Glutamatergic neuron (in vitro differentiated cells): ENCODE measurements at places on chromosomes 4 and X.

DNA sequence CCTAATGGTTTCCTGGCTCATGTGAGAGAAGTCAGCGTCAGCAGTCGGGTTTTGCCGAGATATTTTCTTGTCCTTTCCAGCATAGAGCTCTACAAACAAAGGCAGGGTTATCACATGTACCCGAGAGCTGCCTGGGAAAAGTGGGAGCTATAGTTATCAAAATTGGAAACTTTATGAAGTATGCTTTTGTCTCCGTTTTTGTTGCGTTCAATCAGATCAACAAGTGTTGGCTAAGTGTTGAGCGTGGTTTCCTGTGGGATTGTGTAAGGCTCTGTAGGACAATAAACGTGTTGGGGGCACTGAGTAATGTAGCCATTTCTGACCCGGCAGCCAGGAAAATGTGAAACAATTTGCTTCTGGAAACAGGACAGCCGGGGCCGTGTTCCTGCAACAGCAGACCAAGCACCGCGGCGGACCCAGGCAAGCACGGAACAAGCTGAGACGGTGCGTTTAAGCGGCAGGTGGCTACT lies at the start of gene BMX:
Gene BMX, plus strand, starts transcription at position 311 of the 470 bp plus-strand sequence. CDS start 7,547 bp downstream, outside the sequence.
- no peaks in the 10 kb centered on the region for H3K36me3 ChIP-seq
- no peaks in the 10 kb centered on the region for H3K4me1 ChIP-seq
- no peak within 1 kb of the TSS for H3K27ac ChIP-seq
- H3K27me3 ChIP-seq: peaks cover 3% of the 10 kb centered on the region
- DNase-seq: no peak
- H3K4me3 ChIP-seq: no peak within 1 kb of the TSS

GRCh38 chrX:49162620-49163019 lies at the start of gene MAGIX:
Gene MAGIX, plus strand, starts transcription at chrX:49162758. Its CDS starts 132 bp downstream, at chrX:49162890.
- DNase-seq: no peak
- H3K36me3 ChIP-seq: no peaks in the 10 kb centered on the region
- H3K4me1 ChIP-seq: peaks cover 5% of the 10 kb centered on the region

- H3K4me3 ChIP-seq: no peak overlapping the region
- no peaks in the 10 kb centered on the region for H3K36me3 ChIP-seq
- peaks cover 3% of the 10 kb centered on the region for H3K27me3 ChIP-seq
- DNase-seq: no peak
- peaks cover 2% of the 10 kb centered on the region for H3K4me1 ChIP-seq
Observed at GRCh38 chrX:55450259-55450658, 1.7 kb upstream of the MAGEH1 start.

DNA sequence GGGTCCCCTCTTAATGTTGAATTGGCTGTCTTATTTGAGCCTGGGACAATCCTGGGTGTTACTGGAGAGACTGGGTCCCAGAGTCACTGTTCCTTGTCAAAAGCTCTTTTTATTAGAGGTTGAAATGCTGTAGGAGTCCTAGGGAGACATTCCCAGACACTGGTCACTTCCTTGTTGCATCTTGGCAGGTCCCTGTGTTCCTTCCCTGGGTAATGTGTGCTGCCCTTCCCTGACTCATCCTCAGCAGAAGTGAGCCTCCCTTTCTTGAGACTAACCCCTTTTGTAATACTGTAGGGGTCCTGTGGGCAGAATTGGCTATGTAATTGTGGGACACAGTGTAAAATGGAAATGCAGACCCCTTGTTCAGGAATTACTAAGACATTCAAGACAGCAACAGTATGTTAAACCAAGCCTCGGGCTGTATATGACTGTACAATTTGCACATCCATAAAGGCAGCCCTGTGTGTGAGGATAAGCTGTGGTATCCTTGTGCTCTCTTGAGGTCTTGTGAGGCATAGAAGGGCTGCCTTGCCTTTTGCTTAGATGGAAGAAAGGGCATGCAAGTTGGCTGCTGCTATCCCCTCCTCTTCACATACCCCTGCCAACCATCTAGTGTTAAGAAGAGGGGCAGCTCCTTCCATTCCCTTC lies 53.5 kb downstream of the DCLK2 start:
- no peaks in the 10 kb centered on the region for H3K4me1 ChIP-seq
- H3K27me3 ChIP-seq: no peaks in the 10 kb centered on the region
- H3K4me3 ChIP-seq: no peak overlapping the region
- H3K27ac ChIP-seq: no peak overlapping the region
- no peaks in the 10 kb centered on the region for H3K36me3 ChIP-seq
- no peak for DNase-seq

DNA sequence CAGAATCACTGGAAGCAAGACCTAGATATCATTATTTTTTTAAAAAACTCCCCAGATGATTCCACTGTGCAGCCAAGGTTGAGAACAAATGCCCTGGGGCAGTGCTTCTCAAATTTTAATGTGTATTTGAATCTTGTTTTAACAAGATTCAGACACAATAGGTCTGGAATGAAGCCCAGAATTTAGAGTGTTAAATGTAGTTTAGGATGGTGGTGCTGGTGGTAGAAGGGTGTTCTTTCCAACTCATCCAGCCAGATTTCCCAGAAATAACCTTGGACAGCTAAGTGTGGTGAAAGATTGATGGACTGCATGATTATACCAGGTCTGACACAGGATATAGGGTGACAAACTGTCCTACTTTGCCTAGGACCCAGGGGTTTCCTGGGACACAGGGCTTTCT lies 120.1 kb upstream of the MED14 start:
- no peak overlapping the region for H3K4me3 ChIP-seq
- H3K27ac ChIP-seq: no peak overlapping the region
- H3K4me1 ChIP-seq: no peaks in the 10 kb centered on the region
- no peak for DNase-seq

DNA sequence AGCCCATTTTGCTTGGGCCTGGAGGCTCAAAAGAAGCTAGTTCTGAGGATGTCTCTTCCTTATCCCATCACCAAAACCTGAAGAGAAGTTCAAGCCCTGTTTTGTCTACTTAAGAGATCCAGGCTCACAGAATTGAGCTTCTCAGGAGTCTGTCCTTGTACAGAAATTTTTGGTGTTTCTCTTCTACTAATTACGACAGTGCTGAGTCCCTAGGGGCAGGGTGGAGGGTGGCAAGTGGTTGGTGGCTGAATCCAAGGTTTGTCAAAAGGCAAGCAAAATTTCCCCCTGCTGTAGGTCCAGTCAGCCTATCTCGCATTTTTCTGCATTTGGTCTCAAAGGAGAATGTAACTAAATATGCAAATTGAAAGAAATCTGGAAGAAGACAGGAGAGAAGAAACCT lies 377.9 kb downstream of the SMARCA1 start:
- peak overlapping the region; percentile 46 for H3K4me3 ChIP-seq
- H3K27me3 ChIP-seq: no peaks in the 10 kb centered on the region
- peaks cover 17% of the 10 kb centered on the region for H3K4me1 ChIP-seq
- no peaks in the 10 kb centered on the region for H3K36me3 ChIP-seq

DNA sequence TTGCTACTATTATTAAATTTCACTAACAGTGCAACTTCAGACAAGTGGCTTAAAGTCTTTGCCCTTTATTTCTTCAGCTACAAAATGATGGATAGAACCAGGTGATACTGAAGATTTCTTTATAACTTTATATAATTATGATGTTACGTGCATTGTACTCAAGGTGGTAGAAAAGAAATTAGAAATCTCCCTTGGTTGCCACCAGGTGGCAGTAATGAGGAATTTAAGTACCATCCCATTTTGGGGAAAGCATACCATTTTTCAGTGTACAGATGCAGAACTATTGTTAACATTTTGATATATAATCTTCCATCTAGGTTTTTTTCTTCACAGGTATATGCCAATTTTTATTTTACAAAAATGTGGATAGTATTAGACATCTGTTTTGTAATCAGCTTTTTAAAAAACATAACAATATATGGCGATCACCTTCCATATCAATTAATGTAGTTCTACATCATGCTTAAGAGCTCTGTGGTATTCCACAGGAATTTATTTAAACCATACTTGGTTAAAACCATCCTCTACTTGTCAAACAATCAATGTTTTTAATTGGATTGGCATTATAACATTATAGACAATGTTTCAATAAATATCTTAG lies 37.7 kb upstream of the RAB33B start:
- no peak for DNase-seq
- H3K36me3 ChIP-seq: peaks cover 30% of the 10 kb centered on the region
- H3K27ac ChIP-seq: no peak overlapping the region
- H3K4me1 ChIP-seq: peaks cover 1% of the 10 kb centered on the region
- H3K4me3 ChIP-seq: no peak overlapping the region

DNA sequence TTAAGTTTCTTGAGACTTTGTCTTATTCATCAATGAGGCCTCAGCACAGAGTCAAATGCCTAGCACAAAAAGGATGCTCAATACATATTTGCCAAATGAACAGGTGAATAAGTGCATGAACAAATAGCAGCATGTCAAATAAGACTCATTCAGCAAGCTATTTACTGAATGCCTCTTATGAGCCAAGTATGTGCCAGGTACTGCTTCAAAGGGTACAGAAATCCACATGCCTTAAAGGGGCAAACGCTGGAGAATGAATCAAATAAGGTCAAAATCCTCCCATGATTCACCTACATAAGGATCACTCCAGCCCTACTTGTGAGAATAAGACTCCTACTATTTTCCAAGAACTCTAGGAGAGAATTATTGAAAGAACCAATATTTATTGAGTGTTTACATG lies 260.2 kb upstream of the CPEB2 start:
- no peaks in the 10 kb centered on the region for H3K4me1 ChIP-seq
- no peak for DNase-seq
- no peaks in the 10 kb centered on the region for H3K36me3 ChIP-seq
- H3K27me3 ChIP-seq: no peaks in the 10 kb centered on the region
- H3K27ac ChIP-seq: no peak overlapping the region
- no peak overlapping the region for H3K4me3 ChIP-seq

DNA sequence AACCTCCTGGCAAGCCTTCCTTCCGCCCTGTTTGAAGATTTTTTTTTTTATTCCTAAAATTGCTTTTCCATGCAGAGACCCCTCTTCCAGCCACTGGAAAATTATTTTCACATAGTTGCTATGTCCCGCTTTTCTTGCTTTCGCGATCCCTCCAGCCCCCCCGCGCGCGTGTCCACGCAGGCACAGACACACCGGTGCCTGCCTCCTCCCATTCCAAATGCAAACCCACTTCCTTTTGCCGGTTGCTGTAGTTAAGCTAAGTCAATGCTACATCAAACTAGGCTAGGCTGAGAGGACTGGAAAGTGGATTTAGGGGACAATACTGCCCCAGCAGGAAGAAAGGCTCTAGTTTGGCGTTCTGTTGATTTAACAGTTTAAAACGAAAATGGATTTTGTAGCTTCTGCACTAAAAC lies 111.0 kb downstream of the DHX15 start:
- no peak for DNase-seq
- H3K27me3 ChIP-seq: peaks cover 25% of the 10 kb centered on the region
- no peaks in the 10 kb centered on the region for H3K36me3 ChIP-seq
- peak overlapping the region; percentile 87 for H3K4me3 ChIP-seq
- H3K27ac ChIP-seq: peak overlapping the region; percentile 71

DNA sequence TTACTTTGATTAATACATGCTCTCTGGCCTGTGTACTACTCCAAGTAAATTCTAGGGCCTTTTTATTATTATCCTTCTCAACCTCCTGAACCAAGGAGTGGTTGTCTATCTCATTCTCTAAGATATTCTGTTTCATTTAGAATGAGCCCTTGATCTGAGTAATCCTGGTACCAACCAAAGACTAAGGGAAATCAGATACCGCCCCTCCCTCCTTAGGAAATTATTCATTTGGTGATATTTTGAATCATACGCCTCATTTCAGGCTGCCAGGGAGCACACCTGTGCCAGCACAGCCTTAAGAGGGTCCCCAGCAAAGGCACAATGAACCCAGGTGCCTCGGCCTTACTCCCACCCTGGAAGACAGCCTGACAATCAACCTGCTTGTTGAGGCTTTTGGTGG lies 73.2 kb upstream of the STARD8 start:
- H3K36me3 ChIP-seq: no peaks in the 10 kb centered on the region
- no peak for DNase-seq
- H3K27me3 ChIP-seq: peaks cover 2% of the 10 kb centered on the region
- no peak overlapping the region for H3K4me3 ChIP-seq

- H3K27ac ChIP-seq: no peak overlapping the region
- no peaks in the 10 kb centered on the region for H3K36me3 ChIP-seq
- H3K4me1 ChIP-seq: peaks cover 22% of the 10 kb centered on the region
- no peak overlapping the region for H3K4me3 ChIP-seq
- H3K27me3 ChIP-seq: no peaks in the 10 kb centered on the region
Observed at GRCh38 chr4:26870576-26871262, 10.1 kb downstream of the STIM2 start.

- H3K27ac ChIP-seq: no peak overlapping the region
- H3K27me3 ChIP-seq: peaks cover 2% of the 10 kb centered on the region
- no peak for DNase-seq
- no peaks in the 10 kb centered on the region for H3K36me3 ChIP-seq
- H3K4me3 ChIP-seq: no peak overlapping the region
- H3K4me1 ChIP-seq: peaks cover 12% of the 10 kb centered on the region
Observed at GRCh38 chrX:10049236-10049635, 82.1 kb downstream of the CLDN34 start.

- no peak overlapping the region for H3K27ac ChIP-seq
- H3K4me3 ChIP-seq: no peak overlapping the region
- DNase-seq: peak; percentile 6
- H3K27me3 ChIP-seq: peaks cover 8% of the 10 kb centered on the region
- H3K36me3 ChIP-seq: no peaks in the 10 kb centered on the region
Observed at GRCh38 chr4:8191136-8191747, 7.8 kb upstream of the SH3TC1 start.

DNA sequence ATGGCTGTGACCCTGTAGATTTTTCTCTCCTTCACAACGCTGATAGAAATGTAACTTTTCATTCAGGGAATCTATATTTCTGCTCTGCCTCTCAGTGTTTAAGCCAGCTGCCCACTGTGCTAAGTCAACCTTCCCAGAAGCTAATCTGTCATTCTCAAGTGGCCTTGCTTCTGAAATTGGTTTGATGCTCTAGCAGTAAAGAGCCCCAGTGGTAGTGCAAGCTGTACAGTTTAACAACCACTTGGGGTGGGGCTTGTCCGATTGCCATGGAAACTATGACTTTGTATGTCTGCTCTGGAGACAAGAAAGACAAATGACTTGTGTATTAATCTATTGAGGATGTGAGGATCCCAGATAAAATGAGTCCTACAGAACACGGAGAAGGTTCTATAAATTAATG lies 620.9 kb upstream of the GALNT7 start:
- no peak overlapping the region for H3K4me3 ChIP-seq
- H3K4me1 ChIP-seq: peaks cover 11% of the 10 kb centered on the region
- no peak overlapping the region for H3K27ac ChIP-seq
- no peak for DNase-seq
- H3K36me3 ChIP-seq: no peaks in the 10 kb centered on the region

GRCh38 chrX:23235051-23235450 lies 99.6 kb upstream of the PTCHD1 start:
- H3K27me3 ChIP-seq: no peaks in the 10 kb centered on the region
- H3K4me1 ChIP-seq: no peaks in the 10 kb centered on the region
- H3K4me3 ChIP-seq: no peak overlapping the region
- H3K36me3 ChIP-seq: no peaks in the 10 kb centered on the region
- no peak for DNase-seq
- H3K27ac ChIP-seq: no peak overlapping the region

DNA sequence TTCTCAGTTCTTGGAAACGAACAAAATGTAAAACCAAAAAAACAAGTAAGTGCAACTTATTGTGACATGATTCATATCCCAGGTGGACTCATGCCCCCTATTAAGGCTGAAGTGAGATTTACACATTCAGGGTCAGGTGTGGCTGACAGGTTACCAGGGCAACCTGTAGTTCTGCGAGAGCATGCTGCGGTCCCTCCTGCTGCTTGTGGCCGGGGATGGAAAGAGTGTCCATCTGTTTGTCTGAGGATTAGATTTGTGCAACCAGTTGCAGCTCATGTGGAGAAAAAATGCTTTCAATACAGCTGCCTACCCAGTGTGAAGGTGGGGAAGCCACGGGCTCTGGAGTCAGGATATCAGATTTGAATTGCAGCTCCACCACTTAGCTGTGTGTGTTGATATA lies 78.8 kb downstream of the FAM184B start:
- DNase-seq: no peak
- no peak overlapping the region for H3K27ac ChIP-seq
- peaks cover 2% of the 10 kb centered on the region for H3K27me3 ChIP-seq
- no peaks in the 10 kb centered on the region for H3K36me3 ChIP-seq
- no peaks in the 10 kb centered on the region for H3K4me1 ChIP-seq
